ENCODE measurements at places on chromosomes 16 and 17.

DNA sequence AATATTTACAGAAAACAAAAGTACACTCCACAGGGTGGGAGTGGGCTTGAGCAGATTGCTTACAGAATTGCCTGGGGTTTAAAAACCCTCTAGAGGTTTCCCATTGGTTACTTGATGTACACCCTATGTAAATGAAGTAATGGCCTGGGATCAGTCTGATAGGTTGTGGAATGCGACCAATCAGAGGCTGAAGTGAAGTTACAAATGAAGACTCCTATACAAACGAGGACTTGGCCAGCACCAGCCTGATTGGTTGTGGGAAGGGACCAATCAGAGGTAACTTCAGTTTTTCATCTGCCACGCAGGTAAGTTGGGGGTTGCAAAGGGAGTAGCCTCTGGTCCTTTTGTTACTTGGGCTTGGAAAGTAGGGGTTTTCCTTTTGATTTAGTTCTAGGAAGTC, 8.8 kb downstream of the EEF2K start:
- DNase-seq: no peak

DNA sequence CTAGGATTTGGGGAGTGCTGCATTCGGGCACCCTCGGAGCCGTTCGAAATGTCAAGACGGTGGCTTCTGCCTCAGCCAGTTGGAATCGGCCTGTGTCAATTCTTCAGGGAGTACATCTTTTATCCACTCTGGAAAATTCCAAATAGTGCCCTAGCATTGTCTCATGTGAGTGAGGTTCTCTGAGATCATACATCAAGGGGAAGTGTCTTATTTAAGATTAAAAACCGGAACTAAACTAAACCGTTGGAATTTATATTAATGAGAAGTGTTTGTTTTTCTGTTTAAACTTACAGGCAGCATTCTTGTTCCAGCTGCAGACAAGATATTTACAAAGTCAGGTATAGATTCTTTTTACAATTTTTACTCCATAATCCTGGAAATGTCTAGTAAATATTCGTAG, 56.8 kb downstream of the SLC47A1 start:
- no peak for DNase-seq

DNA sequence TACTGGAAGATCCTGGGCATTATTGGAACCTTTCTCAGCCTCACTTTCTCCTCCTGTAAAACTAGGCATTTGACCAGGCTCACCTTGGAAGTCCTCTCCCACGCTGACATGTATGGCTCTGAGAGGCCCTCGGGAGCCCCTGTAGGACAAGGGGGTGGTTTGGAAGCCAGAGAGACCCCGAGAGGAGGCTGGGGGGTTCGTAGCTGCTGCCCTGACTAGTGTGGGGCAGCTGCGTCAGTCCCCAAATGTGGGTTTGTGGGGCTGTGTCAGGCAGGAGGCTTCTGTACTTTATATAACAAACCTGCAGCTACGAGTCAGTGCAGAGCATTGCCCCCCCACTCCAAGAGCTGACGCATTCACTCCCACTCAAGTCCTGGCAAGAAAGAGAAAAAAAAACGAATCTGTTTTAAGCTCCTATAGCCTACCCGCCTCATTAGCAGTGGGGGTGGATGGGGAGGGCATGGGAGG, 1.8 kb downstream of the CX3CL1 start:
- DNase-seq: no peak

- DNase-seq: no peak
These were observed 64.5 kb upstream of the PLCG2 start for GRCh38 chr16:81714583-81714982.

- peak; percentile 45 for DNase-seq
These were observed 59.5 kb downstream of the SLFN11 start for GRCh38 chr17:35313875-35314409.

DNA sequence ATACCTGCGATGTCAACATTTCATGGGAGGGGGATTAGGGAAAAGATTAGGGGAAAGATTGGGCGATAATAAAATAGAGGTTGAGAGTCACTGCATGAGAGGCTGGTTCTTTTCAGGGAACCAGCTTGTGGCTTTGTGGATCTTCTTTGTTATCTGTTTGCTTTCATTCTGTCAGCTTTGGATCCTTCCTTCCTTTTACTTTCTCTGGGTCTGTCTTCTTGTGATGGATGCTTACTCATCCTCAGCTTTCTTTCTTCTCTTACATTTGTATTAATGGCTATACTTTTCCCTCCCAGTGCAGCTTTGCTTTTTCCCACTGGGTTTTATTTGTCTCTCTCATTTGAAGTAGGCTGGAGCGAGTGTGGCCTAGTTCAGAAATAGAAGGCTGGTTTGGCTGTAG, 47.1 kb downstream of the RPTOR start:
- DNase-seq: no peak

GRCh38 chr17:9676820-9677310, 31.5 kb downstream of the USP43 start:
- DNase-seq: no peak

DNA sequence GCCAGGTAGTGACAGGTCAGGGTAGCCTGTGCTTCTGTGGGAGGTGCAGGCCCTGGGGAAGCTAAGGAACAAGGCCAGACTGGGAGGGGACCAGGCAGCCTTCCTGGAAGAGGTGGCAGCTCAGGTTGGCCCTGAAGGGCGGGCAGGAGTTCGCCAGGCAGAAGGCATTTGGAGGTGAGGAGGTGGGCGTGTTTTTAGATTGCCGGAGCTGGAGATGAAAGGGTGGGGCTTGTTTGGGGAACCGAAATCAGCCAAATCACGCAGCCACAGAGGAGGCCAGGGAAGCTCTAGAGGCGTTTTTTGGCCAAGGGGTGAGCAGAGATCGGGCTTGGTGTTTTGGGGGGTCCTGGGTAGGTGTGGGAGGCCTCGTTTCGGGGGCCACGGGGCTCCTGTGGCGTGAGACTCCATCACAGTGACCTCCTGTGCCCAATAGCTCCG, 7.6 kb downstream of the ADCY7 start:
- peak; percentile 38 for DNase-seq

GRCh38 chr16:1743376-1744337, 27.7 kb downstream of the NME3 start:
- DNase-seq: no peak

DNA sequence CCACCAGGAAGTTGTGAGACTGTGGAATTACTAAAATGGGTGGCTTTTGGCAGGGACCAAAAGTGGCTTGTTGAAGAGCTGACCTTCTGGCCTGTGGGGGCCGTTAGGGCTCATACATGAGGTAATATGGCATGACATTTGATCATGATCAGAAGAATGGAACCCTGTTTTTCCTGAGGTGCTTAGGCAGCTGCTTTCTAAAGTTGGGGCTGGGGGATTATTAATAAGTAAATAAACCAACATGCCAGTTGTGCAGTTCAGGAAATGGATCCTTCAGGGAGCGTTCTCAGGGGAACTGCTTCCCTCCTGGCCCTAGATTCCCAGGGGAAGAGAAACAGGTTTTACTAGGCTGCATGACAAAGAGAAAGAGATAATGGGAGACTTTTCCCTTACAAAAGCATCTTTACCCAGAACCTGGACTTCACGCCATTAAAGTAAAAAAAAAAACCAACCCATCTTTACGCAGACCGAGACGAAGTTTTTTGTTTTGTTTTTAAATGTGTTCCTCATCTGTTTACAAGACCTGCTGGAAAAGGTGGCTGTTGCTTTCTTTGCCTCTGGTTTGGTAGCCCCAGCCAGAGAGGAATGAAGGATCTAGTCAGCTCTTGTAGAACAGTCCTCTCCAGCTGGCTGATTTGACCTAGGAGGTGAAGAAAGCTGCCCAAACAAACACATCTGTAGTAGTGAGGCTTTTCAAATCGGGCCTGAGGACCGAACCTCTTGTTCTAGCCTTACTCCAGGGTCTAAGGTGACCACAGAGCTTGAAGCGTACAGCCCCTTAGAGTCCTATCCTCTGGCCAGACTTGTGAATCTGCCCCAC, 22.7 kb downstream of the YPEL2 start:
- DNase-seq: no peak

DNA sequence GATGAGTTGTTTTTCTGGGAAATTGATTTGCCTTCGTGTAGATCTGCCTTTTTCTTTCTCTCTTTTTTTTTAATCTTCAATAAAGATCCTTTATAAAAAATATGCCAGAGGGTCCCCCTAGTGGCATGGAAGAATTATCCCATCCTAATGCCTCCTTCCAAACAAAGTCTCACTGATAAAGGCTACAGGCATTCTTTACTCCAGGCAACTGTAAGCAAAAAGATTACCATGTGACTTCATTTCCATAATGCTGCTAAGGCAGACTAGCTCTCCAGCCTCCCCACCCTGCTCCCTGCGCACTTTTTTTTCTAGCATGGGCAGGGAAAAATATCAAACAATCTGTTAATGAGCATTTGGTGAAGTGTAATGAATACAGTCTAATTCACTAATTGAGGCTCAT, 220.2 kb upstream of the CDH8 start:
- DNase-seq: no peak

DNA sequence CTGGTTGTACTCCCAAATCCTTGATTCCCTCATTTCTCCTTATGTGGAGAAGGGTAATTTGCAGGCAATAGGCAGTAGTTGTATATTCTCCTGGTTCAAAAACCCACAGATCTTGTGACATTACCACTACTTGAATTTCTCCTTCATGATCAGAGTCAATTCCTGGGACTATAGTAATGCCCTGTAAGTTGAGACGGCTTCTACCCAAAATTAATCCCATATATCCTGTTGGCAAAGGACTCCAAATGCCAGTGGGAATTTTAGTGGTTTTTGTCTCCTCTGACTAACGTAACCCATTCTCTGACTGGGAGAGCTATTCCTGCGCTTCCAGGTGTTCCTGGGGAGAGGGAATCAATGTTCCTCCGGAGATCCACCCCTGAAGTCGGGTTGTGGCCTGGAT, 11.6 kb upstream of the ZNF689 start:
- DNase-seq: no peak
